Effector CD8-positive, alpha-beta T cell (primary cell): ENCODE measurements at places on chromosomes 2 and 18.

- no peak for DNase-seq
These were observed 5.2 kb downstream of the FHOD3 start for GRCh38 chr18:36302676-36303075.

DNA sequence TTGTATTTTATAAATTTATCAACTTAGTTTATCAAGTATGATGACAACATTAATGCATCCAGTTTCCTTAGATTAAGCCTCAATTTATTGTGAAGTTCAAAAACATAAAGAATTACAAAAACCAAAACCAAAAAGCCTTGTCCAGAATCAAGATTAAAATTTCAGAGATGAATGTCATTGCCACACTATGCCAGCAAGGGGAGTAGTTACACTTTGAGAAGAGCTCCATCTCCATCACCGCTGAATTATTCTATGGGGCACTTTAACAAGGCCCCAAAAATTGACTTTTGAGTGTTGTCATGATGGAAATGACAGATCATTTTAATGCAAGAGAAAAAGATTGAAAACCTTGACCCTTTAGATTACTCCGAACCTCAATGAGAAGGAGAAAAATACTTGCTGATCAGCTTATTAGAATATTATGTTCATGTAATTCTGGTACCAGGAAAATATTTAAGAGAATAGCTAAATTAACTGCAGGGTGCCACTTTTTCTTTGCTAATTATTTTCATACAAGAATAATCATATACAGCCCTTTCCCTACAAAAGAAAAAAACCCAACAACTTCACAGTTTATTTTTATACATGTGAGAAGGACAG, 152.5 kb upstream of the AQP4 start:
- DNase-seq: no peak

DNA sequence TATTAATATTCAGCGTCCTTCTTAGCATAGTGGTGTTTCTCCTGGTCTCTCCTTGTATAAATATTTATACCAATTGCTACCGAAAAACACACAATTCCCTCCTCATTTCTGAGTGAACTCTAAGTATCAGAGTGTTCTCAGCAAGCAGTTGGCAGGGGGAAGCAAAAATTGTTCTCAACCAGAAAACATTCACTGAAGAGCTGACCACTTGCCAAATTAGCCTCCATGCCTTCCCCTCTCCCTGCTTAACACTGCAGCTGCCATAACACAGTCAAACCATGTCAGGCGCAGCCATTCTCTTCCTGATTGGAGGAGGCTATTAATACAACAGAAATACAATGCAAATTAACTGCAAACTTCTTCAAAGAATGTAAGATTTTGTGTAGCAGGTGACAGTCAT, 105.0 kb downstream of the COL6A3 start:
- no peak for DNase-seq

DNA sequence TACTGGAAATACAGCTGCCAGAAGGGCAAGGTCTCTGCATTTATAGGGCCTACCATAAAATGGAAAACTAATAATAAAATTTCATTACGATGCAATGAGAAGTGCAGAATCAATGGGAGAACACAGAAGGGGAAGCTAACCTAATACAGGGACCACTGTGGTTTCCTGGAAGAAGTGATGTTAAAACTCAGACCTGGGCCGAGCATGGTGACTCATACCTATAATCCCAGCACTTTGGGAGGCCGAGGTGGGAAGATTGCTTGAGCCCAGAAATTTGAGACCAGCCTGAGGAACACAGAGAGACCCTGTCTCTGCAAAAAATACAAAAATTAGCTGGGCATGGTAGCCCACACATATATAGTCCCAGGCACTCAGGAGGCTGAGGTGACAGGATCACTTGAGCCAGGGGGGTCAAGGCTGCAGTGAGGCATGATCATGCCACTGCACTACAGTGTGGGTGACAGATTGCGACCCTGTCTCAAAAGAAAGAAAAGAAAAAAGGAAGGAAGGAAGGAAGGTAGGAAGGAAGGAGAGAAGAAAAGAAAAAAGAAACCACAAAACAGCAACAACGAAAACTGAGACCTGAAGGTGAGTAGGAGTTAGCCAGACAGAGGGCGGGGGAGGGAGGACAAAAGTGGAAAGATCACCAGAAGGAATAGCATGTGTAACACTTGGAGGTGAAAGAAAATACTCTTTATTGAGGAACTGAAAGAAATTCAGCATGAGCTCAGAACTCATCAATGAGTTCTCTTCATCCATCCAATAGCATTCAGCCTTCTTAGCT, 58.3 kb upstream of the DTNA start:
- no peak for DNase-seq

- DNase-seq: no peak
These were observed 4.5 kb upstream of the TOGARAM2 start for GRCh38 chr2:28976584-28976983.

- DNase-seq: no peak
These were observed 90.5 kb upstream of the MAPK4 start for GRCh38 chr18:50469380-50469781.

DNA sequence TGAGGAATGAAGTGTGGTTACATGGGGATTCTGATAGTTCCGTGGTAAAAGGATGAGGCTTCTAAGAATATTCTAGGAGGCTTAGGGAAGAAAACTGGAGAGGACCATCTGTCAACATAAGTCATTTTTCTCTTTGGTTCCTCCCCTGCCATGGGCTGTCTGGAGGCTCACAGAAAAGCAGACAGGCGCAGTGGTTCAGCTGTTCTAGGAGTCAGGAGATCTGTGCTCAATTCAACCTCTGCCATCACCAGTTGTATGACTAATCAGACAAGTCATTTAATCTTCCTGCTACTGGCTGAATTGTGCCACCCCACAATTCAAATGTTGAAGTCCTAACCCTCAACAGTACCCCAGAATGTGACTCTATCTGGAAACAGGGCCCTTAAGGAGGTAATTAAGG, 36.4 kb downstream of the ADAM17 start:
- no peak for DNase-seq

DNA sequence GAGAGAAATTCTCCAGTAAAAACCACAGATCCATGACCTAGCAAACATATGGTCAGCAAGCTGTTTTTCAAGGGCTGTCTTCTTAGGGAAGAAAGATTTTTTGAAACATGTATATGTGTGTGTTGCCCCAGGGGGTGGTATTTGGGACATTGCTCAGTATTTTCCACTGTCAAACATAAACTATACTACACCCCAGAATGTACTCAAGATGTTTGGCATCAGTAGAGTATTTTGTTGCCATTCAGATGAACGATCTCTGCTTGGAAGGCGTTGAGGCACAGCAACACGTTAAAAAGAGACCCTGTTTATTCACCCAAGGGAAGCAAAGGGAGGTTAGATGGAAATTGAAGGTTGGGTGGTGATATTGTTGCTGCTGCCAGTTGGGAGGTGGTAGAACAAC, 30.0 kb downstream of the EEF1B2 start:
- no peak for DNase-seq

GRCh38 chr2:113711851-113712250, 44.6 kb downstream of the SLC35F5 start:
- DNase-seq: no peak

- DNase-seq: no peak
These were observed 773.7 kb upstream of the RAB6C start for GRCh38 chr2:129205766-129206165.

DNA sequence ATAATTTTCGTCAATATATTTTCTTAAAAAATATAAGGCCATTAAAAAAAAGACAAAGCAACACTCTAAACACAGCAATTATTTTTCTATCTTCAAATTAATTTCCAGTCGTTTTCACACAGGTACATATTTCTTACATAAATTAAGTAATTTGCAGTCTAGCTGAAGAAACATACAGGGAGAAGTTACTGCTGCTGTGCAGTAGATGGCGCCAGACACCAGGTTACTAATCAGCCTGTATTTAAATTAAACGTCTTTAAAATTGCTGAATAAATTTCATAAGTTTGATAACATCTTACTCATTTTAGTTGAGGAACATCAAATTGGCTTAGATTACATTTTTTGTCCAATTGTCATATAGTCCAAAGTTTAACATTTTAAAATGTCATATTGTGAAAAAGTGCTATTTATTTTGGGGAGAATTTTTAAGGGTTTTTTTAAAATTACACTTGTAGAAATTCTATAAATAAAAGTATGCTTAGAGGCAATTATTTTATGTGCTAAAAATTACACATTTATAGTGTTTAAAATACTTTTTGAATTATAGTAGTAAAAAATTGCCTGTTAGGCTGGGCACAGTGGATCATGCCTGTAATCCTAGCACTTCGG, 88.4 kb downstream of the PMAIP1 start:
- DNase-seq: peak; percentile 12

DNA sequence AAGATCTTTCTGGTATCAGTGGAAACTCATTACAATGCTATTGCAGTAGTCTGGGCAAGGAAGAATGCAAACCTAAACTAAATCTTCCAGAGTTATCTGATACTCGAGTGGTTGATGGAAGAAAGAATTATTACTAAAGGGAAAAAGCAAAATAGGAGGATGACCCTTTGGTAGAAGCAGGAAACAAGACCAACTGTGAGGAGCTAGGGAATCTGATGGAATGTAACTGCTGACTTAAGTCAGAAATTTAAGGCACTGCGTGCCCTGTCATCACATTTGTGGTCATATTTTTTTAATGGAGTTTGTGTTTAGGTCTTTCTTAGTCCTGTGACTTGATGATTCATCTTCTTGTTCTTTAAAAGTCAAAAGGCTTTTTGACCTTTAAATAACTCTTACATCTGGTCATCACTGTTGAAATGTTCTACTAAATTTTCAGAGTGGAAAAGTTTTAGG, 36.5 kb upstream of the ARMC9 start:
- no peak for DNase-seq

DNA sequence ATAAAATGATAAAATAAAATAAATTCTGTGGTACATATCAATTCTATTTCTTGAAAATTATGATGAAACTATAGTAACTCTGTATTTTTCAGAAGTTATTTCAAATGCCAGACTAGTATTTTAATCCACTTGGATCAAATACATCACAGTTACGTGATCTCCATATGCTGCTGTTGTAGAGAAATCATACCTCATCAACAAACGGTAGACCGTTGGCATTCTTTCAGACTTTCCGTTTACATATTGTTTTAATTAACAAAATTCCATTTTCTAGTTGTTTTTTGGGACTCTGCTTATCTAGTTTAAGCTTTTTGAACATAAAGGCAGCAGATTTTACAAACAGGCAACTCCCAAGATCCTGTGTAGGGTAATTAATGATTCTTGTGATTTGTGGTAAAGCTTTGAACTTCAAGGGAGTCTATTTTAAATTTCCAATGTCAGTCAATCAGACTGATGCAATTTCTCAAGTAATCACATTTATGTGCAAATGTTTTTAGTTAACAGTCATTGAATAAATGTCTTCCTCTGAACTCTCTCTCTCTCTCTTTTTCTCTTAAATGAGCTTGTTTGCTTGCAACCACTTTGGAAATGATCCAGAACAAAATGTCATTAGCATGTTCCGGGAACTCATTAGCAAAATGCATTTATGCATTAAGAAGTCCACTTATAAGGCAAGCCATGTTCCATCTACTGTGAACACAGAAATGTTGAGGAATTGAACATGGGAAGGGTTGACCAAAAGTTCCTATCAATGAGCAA, 31.8 kb downstream of the NYAP2 start:
- no peak for DNase-seq

- no peak for DNase-seq
These were observed 309.0 kb downstream of the RPRM start for GRCh38 chr2:153169609-153170008.

- no peak for DNase-seq
These were observed 21.8 kb downstream of the NCOA1 start for GRCh38 chr2:24512831-24513230.

DNA sequence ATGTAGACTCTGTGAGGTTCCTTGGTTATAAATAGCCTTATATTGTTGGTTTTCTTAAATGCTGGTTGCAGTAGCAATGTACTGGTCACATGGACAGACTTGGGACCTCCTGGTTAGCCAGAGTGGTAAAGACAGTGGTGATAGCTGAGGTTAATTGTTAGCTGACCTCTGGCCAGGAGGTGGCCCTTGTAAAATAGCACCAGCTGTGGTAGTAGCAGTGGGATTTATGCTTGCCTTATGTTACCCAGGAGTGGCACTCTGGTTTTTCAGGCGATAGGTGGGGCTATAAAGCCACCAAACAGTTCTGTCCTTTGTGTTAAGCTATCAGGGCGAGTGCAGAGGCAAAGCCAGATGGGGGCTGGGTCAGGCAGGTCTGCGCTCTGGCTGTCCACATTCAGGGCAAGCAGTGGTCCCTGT, 94.8 kb upstream of the SRD5A2 start:
- no peak for DNase-seq

DNA sequence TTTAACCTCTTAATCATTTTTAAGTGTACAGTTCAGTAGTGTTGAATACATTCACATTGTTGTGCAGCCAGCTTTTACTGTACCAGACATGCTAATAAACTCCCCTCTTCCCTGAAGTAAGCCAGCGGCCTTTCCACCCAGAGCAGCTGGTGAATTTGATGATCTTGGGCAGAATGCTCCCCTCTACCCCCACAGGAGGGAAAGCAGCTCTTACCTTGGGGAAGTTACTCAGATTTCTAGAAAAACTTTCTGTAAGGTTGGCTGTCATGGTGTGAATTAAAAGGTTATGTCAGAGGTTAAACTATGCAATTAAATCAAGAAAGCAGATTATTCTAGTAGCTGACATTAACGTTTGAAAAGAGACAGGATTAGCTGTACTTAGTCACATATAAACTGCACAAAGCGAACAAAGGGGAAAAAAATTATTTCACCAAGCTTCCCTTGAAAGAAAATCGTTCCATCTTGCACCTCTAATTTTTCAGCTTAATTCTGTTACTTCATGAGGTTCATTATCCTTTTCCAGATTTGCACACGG, 398.5 kb upstream of the NRP2 start:
- no peak for DNase-seq

- DNase-seq: no peak
These were observed 196.1 kb upstream of the CTAGE1 start for GRCh38 chr18:22613788-22614187.

DNA sequence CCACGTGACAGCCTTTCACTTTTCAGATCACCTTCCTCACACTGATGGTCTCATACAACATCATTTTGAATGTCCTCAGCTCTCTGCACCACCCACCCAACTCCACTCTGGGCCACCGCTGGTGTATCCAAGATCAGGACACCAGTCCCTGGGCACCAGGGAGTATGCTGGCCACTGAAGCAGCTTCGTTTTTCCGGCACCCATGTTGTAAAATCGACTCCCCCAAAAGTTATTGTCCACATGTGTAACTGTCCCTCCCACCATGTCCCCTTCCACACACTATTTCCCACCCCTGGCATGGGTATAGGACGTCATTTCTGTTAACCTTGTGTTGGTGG, 96.4 kb downstream of the TGOLN2 start:
- no peak for DNase-seq

GRCh38 chr2:47617028-47617427, 165.9 kb upstream of the MSH6 start:
- DNase-seq: no peak

GRCh38 chr2:171404261-171404660, 29.5 kb downstream of the METTL8 start:
- DNase-seq: no peak

DNA sequence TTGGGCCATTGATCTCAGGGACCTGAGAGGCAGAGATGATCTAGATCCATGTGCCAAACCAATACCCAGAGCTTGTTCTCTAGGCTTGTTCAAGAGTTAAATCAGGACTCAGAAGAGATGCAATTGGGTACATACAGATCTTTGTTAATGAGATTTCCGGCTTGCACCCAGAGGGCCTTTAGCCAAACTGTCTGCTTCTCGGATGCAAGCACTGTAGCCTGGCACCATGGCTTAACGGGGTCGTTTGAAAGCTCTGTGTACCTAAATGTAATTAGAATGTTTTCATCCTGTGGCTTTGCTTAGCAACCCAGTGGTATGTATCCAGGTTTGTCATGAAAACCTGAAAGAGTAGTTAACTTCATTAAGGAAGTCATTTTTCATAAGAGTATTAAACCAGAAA, 94.2 kb downstream of the TPGS2 start:
- no peak for DNase-seq

- DNase-seq: no peak
These were observed 12.7 kb downstream of the ICOS start for GRCh38 chr2:203949228-203949627.
